AG20443 (cell line): ENCODE measurements at places on chromosomes 5 and 9.

DNA sequence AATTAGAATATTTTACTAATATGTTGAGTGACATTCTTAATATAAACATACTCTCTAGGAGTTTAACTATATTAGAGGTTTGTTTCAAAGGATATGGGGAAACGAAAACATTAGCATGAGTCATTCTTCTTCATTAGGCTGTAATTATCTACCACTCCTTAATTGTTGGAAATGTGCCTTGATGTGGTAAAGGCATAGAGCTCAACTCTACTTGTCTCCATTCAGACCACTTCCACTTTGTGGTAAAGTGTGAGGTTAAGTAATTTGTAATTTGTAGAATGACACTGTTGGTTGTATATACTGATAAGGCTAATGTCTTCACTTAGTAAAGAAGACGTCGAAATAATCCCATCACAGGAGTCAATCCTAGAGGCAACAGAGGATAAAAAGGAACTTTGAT, 58.1 kb downstream of the HAPLN1 start:
- no peak for DNase-seq

DNA sequence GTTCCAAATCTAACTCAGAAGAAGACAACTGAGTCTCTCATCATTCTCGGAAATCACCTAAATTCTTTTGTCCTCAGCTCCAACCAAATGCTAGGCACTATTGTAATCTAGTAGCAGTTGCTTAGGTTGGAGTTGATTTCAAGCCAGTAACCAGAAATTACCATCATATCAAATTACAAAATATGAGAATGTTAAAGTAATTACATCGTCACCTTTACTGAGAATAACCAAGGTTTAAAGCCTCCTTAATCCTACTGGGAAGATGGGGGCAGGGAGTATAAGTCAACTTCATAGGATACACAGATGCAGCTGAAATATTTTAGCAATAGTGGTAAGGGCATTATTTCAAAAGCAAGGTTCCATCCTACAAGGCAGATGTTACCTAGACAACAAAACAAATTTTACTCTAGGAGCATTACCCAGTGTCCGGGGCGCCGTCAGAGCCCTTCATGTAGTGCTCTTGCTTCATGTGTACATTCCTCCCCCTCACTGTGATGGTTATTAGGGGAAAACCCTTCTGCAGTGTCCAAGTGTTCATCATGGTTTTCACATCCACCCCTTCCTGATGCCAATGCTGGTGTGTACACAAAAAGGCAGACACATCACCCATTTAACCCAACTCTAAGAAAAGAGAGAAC, 19.5 kb downstream of the ERAP1 start:
- DNase-seq: no peak

DNA sequence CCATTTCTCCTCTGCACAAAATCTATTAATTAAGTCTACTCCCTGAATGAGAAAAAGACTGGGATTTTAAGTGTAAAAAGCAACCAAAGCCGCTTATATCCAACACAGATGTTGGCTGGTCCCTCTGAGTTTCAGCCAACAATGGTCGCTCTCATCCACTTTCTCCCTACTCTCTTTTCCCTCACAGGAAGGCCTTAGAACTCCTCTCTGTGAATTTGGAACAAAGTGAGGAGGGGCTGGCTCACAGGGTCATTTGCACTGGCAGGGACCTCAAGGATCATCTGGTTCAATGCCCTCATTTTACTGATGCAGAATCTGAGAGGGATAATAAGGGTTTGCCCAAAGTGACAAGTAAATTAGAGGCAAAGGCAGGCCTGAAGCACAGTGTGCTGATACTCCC, 64.0 kb downstream of the DPYSL3 start:
- DNase-seq: no peak

DNA sequence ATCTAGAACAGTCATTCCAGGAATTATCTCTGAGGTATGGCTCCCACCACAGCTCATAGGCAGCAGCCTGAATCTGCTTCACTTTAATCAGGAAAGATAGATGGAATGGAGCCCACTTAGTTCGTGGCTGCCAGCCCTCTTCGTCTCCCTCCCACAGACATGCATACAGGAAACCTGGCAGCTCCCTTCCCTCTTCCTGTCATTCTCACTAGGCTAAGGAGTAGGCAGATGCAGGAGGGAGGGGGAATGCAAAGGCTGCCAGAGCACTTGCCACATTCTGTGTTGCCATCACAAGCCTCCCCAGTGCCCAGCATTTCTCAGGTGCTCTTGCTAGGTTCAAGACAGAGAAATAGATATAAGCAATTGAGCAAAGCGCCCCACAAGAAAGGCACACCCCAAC, 378.9 kb downstream of the ELAVL2 start:
- DNase-seq: no peak

GRCh38 chr9:14205463-14205862, 108.5 kb downstream of the NFIB start:
- DNase-seq: peak; percentile 69

GRCh38 chr9:110126986-110127864, 80.7 kb downstream of the C9orf152 start:
- DNase-seq: no peak

GRCh38 chr5:148763996-148764395, 62.4 kb upstream of the ADRB2 start:
- no peak for DNase-seq

DNA sequence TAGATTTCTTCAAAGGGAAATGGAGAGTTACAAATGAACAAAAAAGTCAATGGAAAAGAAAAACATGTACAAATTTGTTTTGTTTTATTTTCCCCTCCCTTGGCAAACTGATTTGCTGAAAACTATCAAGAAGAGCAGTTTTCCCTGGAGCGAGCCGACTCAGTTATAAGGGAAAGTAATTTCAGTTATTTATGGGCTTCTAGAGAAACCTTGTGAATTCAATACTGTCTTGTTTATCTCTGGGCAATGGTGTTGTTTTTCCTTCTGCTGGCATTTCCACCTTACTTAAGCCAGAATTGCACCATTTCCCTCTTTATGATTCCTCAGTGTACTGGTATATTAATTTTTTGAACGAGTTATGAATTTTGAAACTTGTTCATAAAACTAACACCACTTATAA, 1163.6 kb downstream of the CDH12 start:
- no peak for DNase-seq

GRCh38 chr9:82604947-82605656, 457.8 kb downstream of the RASEF start:
- no peak for DNase-seq

DNA sequence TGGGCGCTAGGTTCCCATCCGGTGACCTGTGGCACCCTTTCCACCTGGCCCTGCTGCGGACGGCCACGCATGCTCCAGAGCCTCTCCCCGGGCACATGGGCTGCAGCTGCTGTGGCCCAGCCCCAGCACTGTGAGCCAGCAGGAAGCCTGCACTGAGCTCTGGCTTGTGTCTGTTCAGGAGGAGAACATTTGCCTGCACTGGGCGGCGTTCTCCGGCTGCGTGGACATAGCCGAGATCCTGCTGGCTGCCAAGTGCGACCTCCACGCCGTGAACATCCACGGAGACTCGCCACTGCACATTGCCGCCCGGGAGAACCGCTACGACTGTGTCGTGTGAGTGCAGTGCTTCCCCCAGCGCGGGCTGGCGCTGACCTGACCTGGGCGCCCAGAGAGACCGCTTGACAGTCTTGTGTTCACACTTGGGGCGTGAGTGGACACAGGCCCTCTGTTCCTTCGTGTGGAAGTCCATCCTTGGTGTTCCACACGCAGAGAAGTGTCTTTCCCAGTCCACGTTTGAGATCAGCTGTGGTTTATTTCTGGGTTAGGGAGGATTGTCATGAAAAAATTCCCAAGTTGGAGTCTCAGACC, 66.2 kb upstream of the CACNA1B start:
- DNase-seq: peak; percentile 32

DNA sequence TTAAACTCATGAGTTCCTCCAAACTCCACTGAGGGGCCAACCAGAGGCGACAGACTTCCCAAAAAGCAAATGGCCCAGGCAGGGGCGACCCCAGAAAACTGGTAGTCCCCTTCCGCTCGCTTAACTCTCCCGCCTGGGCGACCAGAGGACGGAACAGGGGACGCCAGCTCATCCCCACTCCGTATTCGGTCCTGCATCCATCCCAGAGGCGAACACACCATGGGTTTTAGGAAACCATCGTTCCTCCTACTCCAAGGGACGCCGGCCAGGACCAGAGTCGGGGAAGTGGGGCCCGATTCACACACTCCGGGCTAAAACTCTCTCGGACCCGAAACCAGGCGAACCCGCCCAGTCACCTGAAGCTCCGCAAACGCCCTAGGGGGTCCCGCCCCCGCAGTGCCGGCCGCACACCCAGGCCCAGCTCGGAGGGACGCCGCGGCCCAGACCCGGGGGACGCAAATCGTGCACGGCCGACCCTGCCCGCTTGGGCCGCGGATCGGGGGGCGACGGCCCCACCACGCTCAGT, 478 bp downstream of the TEX10 start:
- DNase-seq: peak; percentile 61

GRCh38 chr9:130918826-130919558, 20.1 kb downstream of the FIBCD1 start:
- DNase-seq: no peak

GRCh38 chr5:66475731-66476130, 120.5 kb upstream of the MAST4 start:
- DNase-seq: no peak

DNA sequence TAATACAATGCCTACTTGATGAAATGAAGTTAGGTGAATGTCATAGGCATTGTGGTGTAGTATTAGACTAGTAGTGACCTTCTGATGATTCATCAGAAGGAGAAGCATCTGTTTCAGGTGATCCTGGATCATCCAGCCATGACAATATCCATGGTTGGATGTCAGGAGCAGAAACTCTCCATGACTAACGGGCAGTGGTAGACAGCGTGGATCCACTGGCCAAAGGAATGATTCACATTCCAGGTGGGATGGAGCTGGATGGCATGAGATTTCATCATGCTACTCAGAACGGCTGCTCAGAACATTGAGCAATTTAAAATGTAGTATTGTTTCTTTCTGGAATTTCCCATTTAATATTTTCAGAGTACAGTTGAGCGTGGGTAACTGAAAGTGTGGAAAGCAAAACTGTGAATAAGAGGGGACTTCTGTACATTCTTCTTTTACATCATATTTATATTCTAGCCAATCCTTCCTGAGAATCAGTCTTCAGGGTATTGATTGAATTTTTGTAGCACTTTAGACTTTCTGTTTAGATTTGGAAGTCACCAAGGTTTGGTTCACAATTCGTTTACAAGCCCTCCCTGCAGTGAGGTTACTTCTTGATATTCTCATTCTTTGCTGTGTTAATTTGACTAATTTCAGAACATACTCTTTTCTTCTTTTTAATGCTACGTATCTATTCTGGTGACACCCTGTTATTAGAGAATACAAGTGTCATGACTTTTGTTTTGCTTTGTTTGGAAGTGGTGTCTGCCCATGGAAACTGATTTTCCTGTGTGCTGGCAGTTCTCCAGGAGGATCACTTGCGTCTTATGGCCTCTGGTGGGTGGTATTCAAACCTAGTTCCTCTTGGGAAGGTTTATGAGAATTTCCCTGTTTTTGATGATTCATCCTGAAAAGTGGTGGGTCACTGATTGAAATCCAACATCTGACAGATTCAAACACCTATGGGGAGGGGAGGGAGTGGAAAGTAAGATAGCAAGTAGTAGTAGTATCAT, 12.2 kb upstream of the CLINT1 start:
- DNase-seq: peak; percentile 39

GRCh38 chr9:87425202-87425601, 72.5 kb upstream of the DAPK1 start:
- DNase-seq: no peak

GRCh38 chr9:99026271-99026955, 78.5 kb upstream of the TGFBR1 start:
- DNase-seq: no peak
